ENCODE measurements at places on chromosomes 4 and X.

GRCh38 chr4:86565651-86566050, 28.5 kb upstream of the PTPN13 start:
- no peak for DNase-seq

GRCh38 chr4:35649778-35650177, 594.5 kb downstream of the ARAP2 start:
- DNase-seq: no peak

GRCh38 chr4:138981930-138982390, 33.6 kb upstream of the NOCT start:
- DNase-seq: no peak

DNA sequence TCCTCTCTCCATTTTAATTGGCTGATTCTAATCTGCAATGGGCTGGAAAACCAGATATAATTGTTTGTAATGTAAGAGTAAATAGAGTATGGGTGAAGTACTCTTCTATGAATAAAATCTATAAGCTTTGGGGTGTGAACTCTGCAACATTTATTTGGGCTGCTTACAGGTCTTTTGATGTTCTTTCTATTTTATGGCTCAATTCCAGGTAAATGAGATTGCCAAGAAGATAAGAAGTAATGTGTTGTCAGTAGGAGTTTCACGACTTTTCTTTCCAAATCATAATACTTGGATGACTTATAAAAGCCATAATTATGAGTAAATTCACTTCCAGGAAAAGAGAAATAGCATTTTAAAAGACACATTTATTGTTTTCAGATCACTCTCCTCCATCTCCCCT, 103.5 kb downstream of the FMR1NB start:
- no peak for DNase-seq

- no peak for DNase-seq
Observed at GRCh38 chr4:64158648-64159326, 250.5 kb downstream of the TECRL start.
